Body of pancreas (tissue), 4 donors: ENCODE measurements at places on chromosomes 12 and 14. TPM values are rescaled to one million over a fixed set of nuclear protein-coding genes. Genes with fewer than 3 reads are reported as not detected.

DNA sequence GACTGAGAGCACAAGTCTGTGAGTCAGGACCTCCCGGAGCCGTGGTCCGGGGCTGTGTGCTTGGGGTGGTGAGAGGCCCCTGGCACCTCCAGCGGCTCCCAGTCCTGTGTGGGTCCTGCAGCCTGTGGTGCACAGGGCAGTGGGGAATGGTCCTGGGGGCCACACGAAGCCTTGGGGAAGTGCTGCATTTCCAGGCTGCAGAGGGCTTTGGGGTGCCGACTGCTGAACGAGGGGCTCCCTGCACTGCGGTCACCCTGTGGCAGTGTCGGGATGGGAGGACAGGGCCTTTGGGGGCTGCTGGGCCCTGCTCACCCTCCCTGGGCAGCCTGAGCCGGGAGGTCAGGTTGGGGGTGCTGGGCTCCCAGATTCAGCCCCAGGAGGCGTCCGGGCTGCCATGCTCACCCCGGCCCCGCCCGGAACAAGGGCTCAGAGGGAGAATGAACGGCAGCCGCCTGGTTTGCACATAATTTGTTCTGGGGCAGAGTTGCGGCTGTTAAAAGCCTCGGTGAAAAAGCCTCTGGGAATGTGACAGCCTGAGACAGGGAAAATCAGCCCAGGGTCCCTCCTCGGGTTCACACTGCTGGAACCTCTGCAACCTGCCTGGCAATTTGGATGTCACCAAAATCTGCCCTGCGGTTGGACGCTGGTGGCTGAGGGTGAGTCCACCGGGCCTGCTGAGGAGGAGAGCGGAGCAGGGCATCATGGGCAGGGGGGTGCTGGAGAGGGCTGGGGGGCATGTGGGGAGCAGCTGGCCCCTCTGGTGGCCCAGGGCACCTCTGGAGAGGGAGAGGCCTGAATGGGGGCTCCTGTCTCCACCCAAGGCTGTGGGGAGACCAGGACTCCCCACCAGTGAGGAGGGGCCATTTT is 109.2 kb downstream of the KIF26A start:
- H3K4me3 ChIP-seq, result no peak overlapping the region
- no peak for DNase-seq
- H3K36me3 ChIP-seq, result no peaks in the 10 kb centered on the region
- H3K4me1 ChIP-seq, result no peaks in the 10 kb centered on the region
- no peaks in the 10 kb centered on the region for H3K27me3 ChIP-seq

Gene C12orf50
- not detected for total RNA-seq

GRCh38 chr14:36176524-36176923 is at the start of gene PTCSC3:
Gene PTCSC3 (minus strand): TSS chr14:36176722.
- no peak within 1 kb of the TSS for H3K27ac ChIP-seq
- no peak for DNase-seq
- no peaks in the 10 kb centered on the region for H3K27me3 ChIP-seq
- no peak within 1 kb of the TSS for H3K4me3 ChIP-seq

DNA sequence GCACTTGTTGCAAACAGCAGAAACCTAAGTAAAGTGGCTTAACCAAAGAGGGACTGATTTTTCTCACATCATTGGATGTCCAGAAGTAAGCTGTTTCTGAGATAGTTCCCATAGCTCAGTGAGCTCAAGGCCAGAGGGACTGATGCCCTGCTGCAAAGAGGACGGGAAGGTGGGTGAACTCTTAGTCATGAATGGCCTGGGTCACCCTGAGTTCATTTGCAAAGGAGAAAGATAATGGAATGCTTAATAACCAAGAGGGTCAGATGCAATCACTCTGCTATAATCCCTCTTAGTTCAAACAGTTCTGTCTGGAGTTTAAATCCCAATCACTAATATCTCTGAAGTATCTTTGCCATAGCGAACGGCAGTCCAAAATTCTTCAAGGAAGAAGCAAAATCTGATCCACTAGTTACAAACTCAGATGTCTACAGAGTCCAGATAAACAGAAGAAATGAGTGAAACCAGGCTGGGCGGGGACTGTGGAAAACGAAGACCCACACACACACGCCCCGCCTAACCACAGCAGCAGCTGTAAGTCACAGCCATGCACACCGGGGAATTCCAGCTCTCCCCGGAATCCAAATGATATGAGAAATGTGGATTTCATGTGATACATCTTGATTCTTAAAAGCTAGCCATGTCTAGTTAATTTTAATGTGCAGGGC is 289.5 kb downstream of the TMEM132D start:
- H3K27me3 ChIP-seq, result no peaks in the 10 kb centered on the region
- H3K4me1 ChIP-seq, result no peaks in the 10 kb centered on the region
- H3K27ac ChIP-seq, result no peak overlapping the region

Gene JPH4
- 0.99 TPM for total RNA-seq

DNA sequence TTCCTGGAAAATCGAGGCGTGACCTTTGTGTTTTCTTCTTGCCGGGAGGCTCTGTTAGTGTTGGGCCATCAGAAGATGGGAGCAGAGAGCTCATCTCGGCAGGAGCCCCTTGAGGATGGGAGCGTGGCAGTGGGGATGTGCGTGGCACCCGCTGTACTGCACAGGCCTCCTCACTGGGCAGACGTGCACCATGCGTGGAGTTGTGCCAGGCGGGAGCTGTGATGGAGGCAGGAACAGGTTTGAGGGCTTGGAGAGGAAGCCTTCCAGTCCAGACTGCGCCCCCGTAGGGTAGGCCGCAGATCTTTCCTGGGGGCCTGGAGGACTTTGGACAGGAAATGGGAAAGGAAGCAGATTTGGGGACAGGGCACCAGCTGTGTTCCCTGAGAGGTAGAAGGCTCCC is 197.5 kb downstream of the TSPAN9 start:
- H3K4me3 ChIP-seq, result no peak overlapping the region
- no peaks in the 10 kb centered on the region for H3K36me3 ChIP-seq
- H3K27ac ChIP-seq, result no peak overlapping the region
- H3K4me1 ChIP-seq, result no peaks in the 10 kb centered on the region
- H3K27me3 ChIP-seq, result no peaks in the 10 kb centered on the region

Gene MYH7
- total RNA-seq, result 0.52 TPM

DNA sequence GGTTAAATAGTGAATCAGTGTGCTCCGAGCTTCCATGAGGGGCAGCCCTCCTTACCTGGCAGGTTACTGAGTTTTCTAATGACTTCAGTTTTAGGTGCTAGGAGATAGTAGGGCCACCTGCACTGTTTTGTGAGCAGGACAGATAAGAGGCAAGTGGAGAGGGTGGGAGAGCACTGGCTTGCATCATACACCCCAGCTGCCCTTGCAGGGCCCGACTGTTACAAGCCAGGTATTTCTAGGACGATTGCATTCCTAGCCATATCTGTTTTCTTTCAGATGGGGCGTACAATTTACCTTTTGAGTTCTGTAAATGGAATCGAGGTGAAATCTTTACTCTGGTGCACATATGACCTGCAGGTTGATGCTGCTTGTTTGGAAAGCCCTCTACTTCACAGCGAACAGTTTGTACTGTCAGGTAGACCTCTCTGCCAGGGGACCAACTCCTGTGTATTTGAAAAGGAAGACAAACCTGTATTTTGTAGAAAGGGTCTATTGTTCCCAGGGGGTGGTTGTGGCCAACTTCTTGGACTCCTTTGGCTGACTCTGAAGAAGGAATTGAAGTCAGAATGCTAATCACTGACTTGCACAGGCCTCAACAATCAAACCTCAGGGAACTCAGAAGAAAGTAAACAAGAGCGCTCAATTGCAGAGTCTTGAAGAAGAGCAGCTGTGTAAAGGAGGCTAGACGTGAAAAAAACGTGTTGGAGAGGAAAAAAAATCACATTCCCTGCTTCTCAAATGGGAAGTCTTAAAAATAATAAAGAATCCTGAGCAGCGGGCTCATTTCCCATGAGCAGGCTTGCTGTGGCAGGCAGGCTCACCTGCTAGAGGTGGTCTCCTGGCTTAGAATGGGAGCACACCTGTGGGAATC is 57.3 kb downstream of the ETV6 start:
- no peak overlapping the region for H3K4me3 ChIP-seq
- no peak for DNase-seq
- H3K36me3 ChIP-seq, result no peaks in the 10 kb centered on the region
- H3K4me1 ChIP-seq, result peaks cover 61% of the 10 kb centered on the region
- peak overlapping the region; percentile 77 for H3K27ac ChIP-seq

DNA sequence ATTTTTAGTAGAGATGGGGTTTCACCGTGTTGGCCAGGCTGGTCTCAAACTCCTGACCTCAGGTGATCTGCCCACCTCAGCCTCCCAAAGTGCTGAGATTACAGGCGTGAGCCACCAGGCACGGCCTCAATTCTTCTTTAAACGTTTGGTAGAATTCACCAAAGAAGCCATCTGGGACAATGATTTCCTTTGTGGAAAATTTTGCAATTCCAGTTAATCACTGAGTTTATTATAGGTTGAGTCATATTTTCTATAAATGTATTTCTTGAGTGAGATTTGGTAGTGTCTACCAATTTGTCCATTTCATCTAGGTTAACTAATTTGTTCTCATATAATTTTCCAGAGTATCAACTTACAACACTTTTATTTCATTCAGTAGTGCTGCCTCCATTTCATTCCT is 683.9 kb upstream of the TMEM132C start:
- no peak overlapping the region for H3K4me3 ChIP-seq
- H3K4me1 ChIP-seq, result no peaks in the 10 kb centered on the region
- no peak for DNase-seq
- H3K36me3 ChIP-seq, result no peaks in the 10 kb centered on the region
- H3K27me3 ChIP-seq, result no peaks in the 10 kb centered on the region
- no peak overlapping the region for H3K27ac ChIP-seq

DNA sequence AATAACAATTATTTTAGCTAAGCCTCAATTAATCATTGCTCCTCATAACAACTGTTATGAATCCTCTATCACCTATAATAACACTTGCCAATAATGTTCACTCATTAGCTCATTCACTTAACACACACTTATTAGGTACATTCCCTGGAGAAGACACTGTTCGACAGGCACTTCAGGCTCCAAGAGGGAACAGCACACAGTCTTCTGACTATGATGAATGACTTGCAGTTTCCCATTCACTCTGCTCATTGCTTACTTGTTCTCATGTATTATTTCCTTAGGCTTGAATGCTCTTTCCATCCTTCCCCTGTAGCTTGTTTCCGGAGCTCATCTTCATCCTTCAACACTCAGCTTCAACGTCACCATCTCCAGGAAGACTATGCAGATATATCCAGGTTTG is 437.3 kb downstream of the TMEM132D start:
- no peak for DNase-seq
- no peaks in the 10 kb centered on the region for H3K36me3 ChIP-seq
- H3K27ac ChIP-seq, result no peak overlapping the region
- no peaks in the 10 kb centered on the region for H3K4me1 ChIP-seq
- H3K4me3 ChIP-seq, result no peak overlapping the region
- H3K27me3 ChIP-seq, result no peaks in the 10 kb centered on the region

- no peaks in the 10 kb centered on the region for H3K36me3 ChIP-seq
- H3K4me3 ChIP-seq, result no peak overlapping the region
- H3K27ac ChIP-seq, result no peak overlapping the region
- no peaks in the 10 kb centered on the region for H3K27me3 ChIP-seq
Observed at GRCh38 chr12:67593461-67594330, 54.8 kb upstream of the DYRK2 start.

Gene P2RX7
- total RNA-seq, result 1.6 TPM

Gene RAB5B
- 28.3 TPM for total RNA-seq

DNA sequence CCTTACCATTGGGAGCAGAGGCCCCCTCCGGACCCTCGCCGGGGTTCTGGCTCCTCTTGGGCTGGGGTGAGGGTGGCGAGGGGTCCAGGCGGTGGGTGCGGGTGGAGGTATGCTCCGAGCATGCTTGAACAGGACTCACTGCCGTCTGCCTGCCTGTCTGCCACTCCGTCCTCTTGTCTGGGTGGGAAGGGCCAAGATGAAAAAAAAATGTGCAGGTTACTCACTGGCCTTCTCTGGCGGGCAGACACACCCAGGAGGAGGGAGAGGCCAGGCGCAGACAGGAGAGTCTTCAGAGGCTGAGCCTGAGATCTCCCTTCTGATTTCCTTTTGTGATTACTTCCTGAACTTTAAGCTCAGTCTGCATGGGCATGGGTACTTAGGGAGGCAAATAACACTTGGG is 76.1 kb downstream of the STON2 start:
- H3K27me3 ChIP-seq, result no peaks in the 10 kb centered on the region
- no peaks in the 10 kb centered on the region for H3K36me3 ChIP-seq
- no peak overlapping the region for H3K4me3 ChIP-seq
- H3K27ac ChIP-seq, result no peak overlapping the region
- DNase-seq, result no peak

- no peak overlapping the region for H3K4me3 ChIP-seq
- no peak overlapping the region for H3K27ac ChIP-seq
Observed at GRCh38 chr12:99152337-99152736, 495.2 kb upstream of the GARIN6 start.

Gene CMA1
- not detected for total RNA-seq

DNA sequence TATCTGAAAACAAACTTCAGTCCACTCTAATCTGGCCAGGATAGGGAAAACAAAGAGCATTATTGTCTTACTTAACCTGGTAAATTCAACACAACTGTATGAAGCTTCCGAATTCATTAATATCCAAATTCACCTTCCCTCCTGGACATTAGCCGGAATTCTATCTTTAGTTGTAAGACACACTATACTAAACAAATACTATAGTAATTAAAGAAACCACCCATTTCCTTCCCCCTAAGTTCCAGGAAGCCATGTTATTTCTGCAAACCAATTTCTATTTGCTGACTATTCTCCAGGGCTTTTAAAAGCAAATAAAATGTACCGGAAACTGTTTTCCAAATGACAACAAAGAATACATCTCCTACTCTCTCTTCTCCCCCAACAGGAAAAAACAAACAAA is 122.7 kb upstream of the MDM1 start:
- H3K27ac ChIP-seq, result no peak overlapping the region
- H3K36me3 ChIP-seq, result no peaks in the 10 kb centered on the region
- peaks cover 5% of the 10 kb centered on the region for H3K4me1 ChIP-seq
- DNase-seq, result no peak
- H3K4me3 ChIP-seq, result no peak overlapping the region

DNA sequence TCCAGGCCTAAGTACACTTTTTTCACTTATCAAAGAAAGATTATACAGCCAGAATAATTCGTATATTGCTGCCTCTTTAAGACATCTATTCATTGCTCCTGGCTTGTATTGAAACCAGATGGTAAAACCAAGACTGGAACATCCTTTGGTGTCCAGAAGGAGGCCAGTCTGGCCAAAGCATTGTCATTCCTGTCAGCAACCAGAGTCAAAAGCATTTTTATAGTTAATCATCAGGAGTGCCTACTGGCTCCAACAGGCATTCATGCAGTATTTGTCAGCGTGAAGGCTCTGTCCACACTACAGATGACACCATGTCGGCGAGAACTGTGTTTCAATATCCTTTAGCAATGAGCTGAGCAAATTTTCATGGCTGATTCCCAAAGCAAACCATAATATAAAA is 118.0 kb upstream of the G2E3 start:
- H3K27me3 ChIP-seq, result no peaks in the 10 kb centered on the region
- H3K36me3 ChIP-seq, result no peaks in the 10 kb centered on the region
- H3K4me3 ChIP-seq, result no peak overlapping the region
- H3K27ac ChIP-seq, result no peak overlapping the region
- H3K4me1 ChIP-seq, result peaks cover 4% of the 10 kb centered on the region
- no peak for DNase-seq

Gene ADAM21
- not detected for total RNA-seq

Gene RNASE7
- total RNA-seq, result 1.0 TPM
